ENCODE measurements at places on chromosomes 16 and 17.

DNA sequence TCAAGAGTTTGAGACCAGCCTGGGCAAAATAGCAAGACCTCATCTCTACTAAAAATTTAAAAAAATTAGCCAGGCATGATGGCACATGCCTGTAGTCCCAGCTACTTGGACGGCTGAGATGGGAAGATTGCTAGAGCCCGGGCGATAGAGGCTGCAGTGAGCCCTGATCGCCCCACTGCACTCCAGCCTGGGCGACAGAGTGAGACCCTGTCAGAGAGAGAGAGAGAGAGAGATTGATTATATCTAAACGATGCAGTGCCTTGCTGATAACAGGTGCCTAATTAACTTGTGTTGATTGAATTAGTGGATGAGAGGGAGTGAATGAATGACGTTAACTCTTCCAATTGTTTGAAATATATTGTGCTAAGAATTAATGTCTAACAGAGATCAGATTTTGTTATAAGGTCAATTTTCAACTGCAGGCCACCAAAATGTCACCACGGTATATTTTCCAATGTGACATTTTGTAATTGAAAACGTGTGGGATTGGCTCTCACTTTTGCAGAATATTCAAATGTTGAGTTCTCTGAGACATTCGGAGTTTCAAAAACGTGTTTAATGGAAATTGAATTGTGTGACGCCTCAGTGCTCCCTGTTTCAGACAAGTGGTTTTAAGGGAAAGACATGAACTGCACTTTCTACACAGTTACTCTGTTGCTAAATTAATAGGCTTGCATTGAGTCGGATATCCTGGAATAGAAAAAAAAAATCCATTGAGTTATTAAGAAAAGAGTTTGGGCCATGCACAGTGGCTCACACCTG lies 53.6 kb downstream of the ABAT start:
- DNase-seq = no peak

GRCh38 chr16:86892509-86892908 lies 314.2 kb downstream of the FOXL1 start:
- no peak for DNase-seq

GRCh38 chr16:27326738-27327585 lies 13.2 kb downstream of the IL4R start:
- DNase-seq = no peak

DNA sequence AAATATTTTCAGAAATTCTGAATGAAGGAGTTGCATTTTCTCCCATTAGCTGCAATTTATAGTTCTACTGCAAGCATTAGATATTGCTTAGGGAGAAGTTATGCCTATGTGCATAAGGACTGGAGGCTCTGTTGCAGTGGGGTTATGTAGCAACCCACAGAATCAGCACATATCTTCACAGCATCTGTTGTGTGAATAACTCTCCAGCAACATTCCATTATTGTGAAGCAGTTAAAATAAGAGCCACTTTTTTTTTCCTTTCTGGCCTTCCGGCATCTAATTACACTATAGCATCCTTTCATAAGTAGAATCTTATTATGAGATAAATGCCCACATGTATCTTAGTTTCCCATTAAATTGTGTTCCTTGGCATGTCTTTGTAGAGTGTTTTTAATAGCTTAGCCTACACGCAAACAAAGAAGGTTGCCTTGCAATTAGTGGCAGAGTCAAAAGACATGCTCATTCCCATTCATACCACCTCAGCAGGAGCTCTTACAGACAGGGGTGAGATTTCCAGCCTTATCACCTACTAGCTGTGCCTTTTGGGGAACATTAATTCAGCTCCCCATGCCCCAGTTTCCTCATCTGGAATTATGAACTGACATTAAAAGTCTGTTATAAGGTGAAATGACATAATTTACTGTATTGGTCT lies 596.0 kb upstream of the GOT2 start:
- DNase-seq = no peak

GRCh38 chr17:27324771-27325339 lies 30.9 kb downstream of the WSB1 start:
- DNase-seq = no peak

Data from NCI-H2081 treated with DMSO at 0.1 percent for 48 hours (cell line).